Dermis blood vessel endothelial cell (primary cell): ENCODE measurements at places on chromosomes 7 and 10. TPM values are rescaled to one million over a fixed set of nuclear protein-coding genes. Genes with fewer than 3 reads are reported as not detected.
A peak's percentile ranks its signal among the peaks of the same experiment; 100 is the strongest.

- peak; percentile 20 for DNase-seq
These were observed at the start of gene VWA2 for GRCh38 chr10:114239117-114239993. Gene VWA2 (plus strand): TSS chr10:114239254. CDS start chr10:114248714, 9,460 bp downstream.

The TRPV5 gene
- total RNA-seq: not detected in 2 replicates

The CPN1 gene
- total RNA-seq: not detected in 2 replicates

DNA sequence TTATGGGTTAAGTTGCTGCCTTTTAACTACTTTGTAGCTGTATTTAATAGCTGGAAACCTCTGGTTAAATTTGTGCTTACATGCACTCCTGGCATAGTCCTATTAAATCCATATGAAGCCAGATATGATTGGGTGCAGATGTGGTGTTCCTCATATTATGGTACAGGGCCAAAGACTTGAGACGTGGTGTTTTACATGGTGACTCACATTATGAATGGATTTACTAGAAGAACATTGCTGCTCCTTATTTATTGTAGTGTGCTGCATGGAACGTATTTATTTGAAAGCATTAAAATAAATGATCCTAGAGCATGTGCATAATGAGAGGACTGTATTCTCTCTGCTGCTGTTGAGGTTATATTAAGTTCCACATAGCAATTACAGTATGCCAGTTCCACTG is 224.1 kb downstream of the SLC25A13 start:
- no peak for DNase-seq

- DNase-seq: no peak
These were observed 112.9 kb upstream of the ZNF746 start for GRCh38 chr7:149610441-149611011.

The NEURL1 gene
- 0.19 TPM in 1 of 2 replicates, not detected in the other for total RNA-seq

The DRGX gene
- not detected in 2 replicates for total RNA-seq

The ANXA8L1 gene
- not detected in 2 replicates for total RNA-seq

DNA sequence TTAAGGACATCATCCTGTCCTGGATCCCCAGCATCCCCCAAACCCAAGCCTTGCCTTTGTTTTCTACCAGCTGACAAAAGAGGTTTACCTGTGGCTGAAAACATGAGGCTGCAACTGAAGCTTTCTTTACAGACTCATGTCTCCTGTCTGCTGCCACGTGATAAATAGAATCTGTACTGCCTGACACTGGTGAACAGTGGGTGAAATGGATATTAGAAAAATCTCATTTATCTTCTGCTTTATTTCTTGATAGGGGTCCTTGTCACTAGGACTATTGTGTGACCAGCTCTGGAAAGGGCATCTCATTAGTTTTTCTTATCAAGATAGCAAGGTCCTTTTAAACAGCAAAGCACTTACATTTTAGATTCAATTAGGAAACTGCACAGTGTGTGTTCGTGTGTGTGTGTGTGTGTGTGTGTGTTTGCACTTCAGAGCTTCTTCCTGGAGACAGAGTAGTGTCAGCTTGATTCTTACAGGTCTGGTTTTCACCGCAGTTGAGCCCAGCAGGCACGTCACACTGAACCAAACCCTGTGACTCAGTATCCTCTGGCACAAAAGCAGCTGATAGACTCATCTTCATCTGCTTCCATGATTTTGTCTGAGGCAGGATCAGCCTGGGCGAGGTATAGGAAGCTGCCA is 373.5 kb upstream of the CELF2 start:
- DNase-seq: no peak

DNA sequence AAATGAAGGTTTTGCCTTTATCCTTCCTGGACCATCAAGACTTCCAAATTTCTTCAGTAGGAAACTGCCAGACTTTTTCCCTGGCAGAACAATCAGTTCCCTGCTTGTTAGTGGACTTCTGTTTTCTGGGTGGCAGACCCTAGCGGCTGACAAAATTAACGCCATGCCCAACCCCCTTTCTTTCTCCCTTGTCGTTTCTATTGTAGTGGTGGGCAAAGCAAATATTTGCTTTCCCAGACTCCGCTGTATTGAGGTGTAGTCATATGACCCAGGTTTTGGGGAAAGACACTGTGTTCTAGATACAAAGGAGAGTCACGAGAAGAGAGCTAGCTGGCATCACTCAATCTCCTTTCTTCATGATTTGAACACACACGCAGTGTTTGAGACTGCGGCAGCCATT is 7.7 kb downstream of the PON2 start:
- DNase-seq: no peak

- peak; percentile 10 for DNase-seq
These were observed 34.0 kb upstream of the DKK1 start for GRCh38 chr10:52280051-52280450.

- DNase-seq: no peak
These were observed 46.4 kb upstream of the LEP start for GRCh38 chr7:128194533-128195282.

The ADRA2A gene
- total RNA-seq: 0.05 TPM in 1 of 2 replicates, not detected in the other

- DNase-seq: no peak
These were observed 648.8 kb downstream of the ARL4A start for GRCh38 chr7:13336227-13336626.

GRCh38 chr10:71710519-71710918 is 9.1 kb downstream of the C10orf105 start:
- DNase-seq: no peak

The ETV1 gene
- 5.6 and 10.4 TPM in 2 replicates for total RNA-seq

GRCh38 chr7:131546583-131547141 is 9.8 kb downstream of the PODXL start:
- peak; percentile 69 for DNase-seq

DNA sequence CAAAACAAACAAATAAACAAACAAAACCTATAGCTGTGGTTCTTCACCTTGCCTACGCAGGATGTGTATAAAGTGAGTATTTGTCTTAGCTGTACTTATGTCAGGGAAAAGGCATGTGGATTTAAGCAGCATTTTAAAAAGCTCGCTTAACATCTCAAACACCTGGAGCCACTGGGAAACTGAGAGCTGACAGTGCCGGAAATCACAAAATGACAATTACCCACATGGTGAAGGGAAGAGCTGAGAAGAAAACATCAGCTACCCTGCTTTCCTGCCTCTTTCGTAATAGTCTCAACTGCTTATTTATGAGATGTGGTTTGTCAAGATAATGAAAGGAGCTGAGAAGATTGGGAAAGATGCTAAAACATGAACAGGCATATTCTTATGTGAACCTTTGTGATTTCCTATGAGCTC is 31.1 kb upstream of the MSMB start:
- no peak for DNase-seq

The PRPS1L1 gene
- total RNA-seq: 0.14 TPM in 1 of 2 replicates, not detected in the other

- DNase-seq: peak; percentile 15
These were observed 66.1 kb downstream of the LSMEM1 start for GRCh38 chr7:112546723-112547513.

The CTAGE15 gene
- not detected in 2 replicates for total RNA-seq

DNA sequence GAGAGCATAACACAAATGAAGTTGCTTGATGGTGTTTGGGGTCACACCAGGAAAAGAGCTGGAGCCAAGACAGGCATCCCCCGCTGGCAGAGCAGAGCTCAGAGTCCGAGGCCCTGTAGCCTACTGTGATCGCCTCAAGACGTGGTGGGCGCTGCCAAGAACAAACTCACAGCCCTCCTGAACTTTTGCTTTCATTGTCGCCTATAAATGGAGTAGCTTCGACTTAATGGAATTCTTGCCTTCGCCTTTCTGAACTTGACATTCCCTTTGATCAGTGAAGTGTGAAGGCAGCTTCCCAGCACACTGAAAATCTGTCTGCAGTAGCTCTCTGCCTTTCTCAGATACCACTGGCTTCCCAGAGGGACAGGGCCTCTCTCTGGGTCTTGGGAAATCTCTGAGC is 21.3 kb downstream of the CPXM2 start:
- no peak for DNase-seq

The PROSER2 gene
- total RNA-seq: 7.5 and 11.2 TPM in 2 replicates

- DNase-seq: peak; percentile 54
These were observed 151.6 kb downstream of the CACNA2D1 start for GRCh38 chr7:82291931-82292330.

- DNase-seq: no peak
These were observed 138.7 kb downstream of the C10orf105 start for GRCh38 chr10:71580926-71581325.

DNA sequence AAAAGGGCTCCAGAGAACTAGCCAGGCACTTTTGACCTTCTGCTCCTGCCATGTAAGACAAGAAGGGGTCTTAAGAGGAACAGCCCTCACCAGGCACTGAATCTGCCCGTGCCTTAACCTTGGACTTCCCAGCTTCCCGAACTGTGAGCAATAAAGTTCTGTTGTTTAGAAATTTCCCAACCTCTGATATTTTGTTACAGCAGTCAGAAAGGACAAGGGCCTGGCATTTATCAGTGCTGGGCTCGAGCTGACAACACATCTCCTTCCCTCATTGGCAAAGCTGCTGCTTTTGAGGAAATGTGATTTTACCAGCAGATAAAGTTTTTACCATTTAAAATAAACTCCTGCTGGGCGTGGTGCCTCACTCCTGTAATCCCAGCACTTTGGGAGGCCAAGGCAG is 103.5 kb downstream of the GPR26 start:
- no peak for DNase-seq

The PLAU gene
- 13.4 and 13.8 TPM in 2 replicates for total RNA-seq

The RET gene
- 1.0 and 1.2 TPM in 2 replicates for total RNA-seq

GRCh38 chr10:76398043-76398710 is 966.8 kb downstream of the LRMDA start:
- DNase-seq: no peak

GRCh38 chr10:6008497-6009142 is 31.3 kb upstream of the IL15RA start:
- no peak for DNase-seq

The NCF1 gene
- not detected in 2 replicates for total RNA-seq

The GCK gene
- 0.23 TPM in 1 of 2 replicates, not detected in the other for total RNA-seq

- DNase-seq: peak; percentile 81
These were observed 27.2 kb downstream of the ATE1 start for GRCh38 chr10:121900443-121901174.

- peak; percentile 82 for DNase-seq
These were observed 90.0 kb downstream of the PLXNA4 start for GRCh38 chr7:132486274-132486610.

DNA sequence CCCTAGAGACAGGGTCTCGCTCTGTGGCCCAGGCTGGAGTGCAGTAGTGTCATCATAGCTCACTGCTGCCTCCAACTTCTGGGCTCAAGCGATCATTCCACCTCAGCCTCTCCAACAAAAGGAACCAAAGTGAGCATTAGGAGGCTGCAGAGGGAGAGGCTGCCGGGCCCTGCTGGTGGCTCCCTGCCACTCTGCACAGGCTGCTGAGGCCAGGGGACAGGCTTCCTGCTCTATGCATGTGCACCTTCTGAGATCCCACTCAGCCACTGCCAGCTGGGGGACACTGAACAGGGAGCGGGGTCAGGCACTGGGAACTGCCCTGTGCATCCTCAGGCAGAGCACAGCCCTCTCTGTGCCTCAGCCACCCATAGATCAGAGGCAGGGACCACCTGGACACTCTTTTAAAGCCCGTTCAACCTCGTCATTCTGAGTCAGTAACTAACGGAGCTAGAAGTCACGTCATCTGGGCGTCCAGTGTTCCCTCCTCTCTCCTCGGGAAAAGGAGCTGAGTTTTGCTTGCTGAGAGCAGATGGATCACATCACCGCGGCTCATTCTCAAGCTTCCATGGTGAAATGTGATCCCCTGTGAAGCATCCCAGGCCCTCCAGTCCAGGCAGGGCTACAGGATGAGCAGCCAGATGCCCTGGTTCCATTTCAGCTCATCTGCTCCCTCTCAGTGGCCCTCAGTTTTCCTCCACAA is 109.6 kb downstream of the MYL10 start:
- DNase-seq: no peak

- peak; percentile 12 for DNase-seq
These were observed 233.6 kb downstream of the BAMBI start for GRCh38 chr10:28910956-28911355.

DNA sequence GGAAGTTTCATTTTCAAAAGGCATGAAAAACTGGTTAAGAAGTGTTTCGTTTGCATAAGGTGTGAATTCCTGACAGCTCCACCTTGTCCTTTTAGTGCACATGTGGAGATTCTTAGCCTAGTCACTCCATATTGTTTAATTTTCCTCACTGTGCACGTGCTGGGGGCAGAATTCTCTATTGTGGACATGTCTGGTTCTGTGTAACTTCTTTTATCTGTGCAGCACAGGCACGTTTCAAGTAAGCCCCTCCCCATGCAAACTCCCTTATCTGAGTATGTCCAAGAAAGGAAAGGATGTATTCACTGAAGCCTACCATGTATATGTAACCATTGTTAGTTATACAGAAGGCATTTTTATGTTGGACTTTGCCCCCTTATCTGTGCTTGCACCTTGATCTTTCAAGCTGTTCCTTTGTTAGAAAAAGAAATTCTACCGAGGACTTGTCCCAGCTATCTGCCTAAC is 1346.3 kb downstream of the REEP3 start:
- peak; percentile 10 for DNase-seq

GRCh38 chr10:78806681-78807221 is 262.0 kb upstream of the ZMIZ1 start:
- no peak for DNase-seq

DNA sequence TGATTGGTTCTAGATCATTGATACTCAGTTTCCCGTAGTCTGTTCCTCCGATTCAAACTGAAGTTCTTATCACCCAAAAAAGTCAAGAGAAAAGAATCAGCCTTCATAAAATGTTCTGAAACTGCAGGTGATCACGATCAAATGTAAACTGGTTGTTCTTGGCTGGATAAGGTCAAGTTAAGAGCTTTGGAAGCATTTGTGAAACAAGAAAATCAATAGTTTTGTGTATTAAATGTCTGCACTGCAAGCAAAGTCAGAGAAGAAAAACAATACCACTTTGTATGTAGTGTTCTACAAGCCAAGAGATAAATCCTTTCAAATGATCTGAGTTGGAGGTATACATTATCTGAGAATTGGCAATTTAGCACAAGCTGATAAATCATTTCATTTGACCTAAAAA is 710.3 kb downstream of the SORCS1 start:
- DNase-seq: no peak

- no peak for DNase-seq
These were observed 199.5 kb upstream of the NFE2L3 start for GRCh38 chr7:25952261-25953057.

DNA sequence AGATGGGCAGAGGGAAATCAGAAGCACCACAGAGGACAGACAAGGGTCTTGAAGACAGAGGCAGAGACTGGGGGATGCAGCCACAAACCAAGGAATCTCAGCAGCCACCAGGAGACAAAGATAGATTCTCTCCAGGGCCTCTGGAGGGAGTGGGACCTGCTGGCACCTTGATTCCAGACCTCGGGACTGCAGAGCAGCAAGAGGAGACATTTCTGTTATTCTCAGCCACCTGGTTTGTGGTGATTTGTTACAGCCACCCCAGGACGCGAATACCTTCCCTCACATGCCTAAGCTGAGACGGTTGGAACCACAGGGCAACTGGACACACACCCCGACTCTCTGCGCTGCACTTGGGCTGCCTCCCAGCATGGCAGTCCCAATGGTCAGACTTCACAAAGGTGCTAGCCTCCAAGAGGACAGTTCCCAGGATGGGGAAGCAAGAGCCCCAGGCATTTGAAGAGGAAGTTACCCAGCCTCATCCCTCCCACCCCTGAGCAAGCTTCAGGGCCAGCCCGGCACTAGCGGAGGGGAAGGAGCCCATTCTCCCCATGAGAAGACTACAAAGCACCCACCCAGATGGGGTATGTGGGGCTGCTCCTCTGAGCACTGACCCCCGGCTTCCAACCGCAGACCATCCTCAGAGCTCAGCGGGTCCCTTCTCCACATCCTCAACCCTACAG is 104.6 kb upstream of the INSIG1 start:
- no peak for DNase-seq
